Endothelial cell of umbilical vein (primary cell): ENCODE measurements at places on chromosomes 4 and X. TPM values are rescaled to one million over a fixed set of nuclear protein-coding genes. Genes with fewer than 3 reads are reported as not detected.

GRCh38 chr4:38003628-38004027 is 43.4 kb downstream of the PTTG2 start:
- no peak for DNase-seq

GRCh38 chrX:17829566-17829965 is 31.5 kb downstream of the RAI2 start:
- no peak for DNase-seq

- DNase-seq: no peak
Measured at GRCh38 chr4:85058551-85058950, 92.1 kb upstream of the WDFY3 start.

DNA sequence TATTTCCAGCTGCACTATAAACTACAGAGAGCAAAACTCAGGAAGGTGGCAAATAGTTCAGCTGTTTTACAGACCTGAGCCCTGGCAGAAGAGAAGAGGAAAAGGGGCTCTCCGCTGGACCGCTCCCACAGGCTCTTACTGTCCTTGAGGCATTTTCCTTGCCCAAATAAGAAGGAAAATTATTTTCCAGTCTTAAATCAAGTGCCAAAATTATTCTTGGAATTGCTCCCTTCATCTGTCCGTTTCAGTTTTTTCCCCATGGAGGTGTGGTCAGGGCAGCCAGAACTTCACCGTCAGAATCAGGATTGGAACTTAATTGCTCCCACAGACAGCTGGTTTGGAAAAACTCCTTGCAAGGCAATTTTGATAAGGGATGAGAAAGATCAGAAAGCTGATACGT is 35.2 kb upstream of the SPINK2 start:
- DNase-seq: no peak

STPG2 gene
- not detected in 2 replicates for polyA plus RNA-seq
